NCI-H510A (cell line): ENCODE measurements at places on chromosomes 1 and 21.

- no peak for DNase-seq
These were observed 44.4 kb downstream of the RAP1GAP start for GRCh38 chr1:21624571-21625389.

- no peak for DNase-seq
These were observed 25.0 kb downstream of the RLF start for GRCh38 chr1:40185951-40186864.

DNA sequence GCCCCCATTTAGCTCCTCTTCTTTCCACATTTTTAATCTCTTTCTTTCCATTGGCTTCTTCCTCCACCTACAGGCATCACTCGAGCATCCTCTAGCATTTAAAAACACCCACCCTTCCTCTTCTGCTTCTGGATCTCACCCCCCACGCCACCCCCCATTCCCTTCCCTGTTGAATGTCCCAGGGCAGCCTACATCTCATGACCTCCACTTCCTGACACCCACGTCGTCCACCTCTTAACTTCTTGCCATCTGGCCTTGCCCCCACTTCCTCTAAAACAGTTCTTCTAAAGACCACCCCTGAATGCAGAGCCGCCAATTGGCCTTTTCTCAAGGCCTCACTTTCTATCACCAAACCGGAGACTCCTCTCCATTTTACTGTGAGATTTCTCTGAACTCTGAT, 6.1 kb upstream of the ETNK2 start:
- no peak for DNase-seq

DNA sequence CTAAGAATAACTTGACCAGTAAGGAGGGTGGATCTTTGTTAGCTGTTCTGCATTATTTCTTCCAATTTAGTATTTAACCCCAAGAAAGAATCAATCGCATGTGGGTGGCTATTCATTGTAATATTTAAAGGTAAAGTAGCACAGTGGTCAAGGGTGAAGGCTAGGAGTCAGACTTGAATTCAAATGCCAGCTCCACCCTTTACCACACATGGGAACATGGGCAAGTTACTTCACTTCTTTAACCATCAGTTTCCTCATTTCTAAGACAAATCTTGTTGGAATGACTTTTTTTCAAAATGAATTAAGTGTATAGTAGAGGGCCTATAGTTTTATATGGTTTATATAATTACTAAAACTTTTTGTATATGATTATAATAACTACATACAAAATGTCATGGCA, 71.3 kb upstream of the S1PR1 start:
- no peak for DNase-seq

- no peak for DNase-seq
These were observed 15.7 kb upstream of the LUZP1 start for GRCh38 chr1:23184212-23184934.

DNA sequence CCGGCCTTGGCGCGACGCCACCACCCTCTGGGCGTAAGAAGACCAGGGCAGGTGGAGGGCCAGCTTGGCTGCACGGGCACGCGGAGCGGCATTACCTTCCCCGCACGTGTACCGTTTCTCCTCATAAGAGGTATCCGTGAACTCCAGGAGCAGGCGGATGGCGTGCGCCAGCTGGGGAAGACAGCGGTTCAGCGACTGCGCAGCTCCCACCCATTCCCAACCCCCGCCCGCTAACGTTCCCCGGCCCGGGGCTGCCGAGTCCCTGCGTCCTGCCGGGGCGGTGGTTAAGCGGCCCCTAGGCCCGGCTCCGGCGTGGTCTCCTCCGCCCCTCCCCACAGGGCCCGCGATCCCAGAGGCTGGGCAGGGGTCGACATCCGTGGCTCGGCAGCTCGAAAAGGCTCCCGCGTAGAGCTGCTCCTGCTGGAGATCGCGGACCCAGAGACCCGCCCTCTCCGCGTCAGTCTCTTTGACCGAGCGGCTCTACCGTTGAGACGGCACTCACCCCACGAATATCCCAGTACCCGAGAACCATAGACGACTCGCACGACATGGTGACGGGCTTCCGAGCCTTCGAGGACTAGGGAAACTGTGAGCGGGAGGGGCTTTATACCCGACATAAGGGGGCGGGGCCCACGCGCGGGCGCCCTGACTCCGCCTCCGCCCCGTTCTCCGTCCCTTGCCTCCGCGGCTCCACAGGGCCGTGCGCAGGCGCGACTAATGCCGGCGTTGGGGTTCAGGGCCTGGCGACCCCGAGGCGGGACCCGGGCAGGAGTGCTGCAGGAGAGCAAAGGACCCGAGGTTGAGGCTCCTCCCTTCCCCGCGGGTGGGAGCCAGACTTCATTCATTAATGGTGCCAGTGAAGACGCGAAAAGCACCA, 862 bp downstream of the GSTM3 start:
- peak; percentile 44 for DNase-seq

DNA sequence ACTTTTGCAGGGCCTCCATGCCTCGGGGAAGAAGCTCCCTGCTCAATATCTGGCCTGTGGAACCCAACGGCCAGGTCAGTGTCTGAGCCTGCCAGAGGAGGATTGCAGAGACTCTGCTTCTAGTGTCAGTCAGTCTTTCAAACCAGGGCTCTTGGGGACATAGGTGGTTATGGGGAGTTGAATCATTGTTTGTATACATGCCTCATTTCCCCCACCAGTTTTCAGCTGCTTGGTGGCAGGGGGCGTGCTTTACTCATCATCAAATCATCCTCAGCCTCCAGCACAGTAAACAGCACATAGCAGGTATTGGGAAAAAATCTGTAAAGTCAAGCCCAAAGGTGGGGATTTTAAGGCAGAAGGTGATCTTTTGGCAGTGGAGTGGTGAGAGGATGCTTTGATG, 17.4 kb upstream of the FAM89A start:
- no peak for DNase-seq

DNA sequence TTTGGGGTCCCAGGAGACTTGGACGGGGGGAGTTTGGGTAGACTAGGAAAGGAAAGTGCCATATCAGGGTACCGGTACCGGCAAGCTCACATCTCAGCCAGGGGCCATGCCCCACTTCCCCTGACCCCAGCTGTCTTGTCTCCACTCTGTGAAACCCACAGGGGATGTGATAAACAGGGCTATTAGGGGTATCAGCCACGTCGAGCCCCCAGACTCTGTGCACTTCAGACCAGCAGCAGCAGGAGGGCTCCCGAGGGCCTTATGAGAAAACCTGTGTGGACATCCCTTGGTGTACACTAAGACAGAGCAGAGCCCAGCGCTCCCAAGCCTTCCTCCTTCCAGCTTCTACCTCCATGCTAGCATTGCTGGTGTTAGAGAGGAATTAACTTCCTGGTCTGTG, 46.3 kb downstream of the TNNT2 start:
- no peak for DNase-seq

GRCh38 chr1:209051570-209051969, 531.9 kb upstream of the CAMK1G start:
- DNase-seq, result no peak

- no peak for DNase-seq
These were observed 5.7 kb upstream of the CPLANE2 start for GRCh38 chr1:16242556-16243214.

GRCh38 chr1:221565711-221566110, 176.2 kb downstream of the DUSP10 start:
- DNase-seq, result no peak

DNA sequence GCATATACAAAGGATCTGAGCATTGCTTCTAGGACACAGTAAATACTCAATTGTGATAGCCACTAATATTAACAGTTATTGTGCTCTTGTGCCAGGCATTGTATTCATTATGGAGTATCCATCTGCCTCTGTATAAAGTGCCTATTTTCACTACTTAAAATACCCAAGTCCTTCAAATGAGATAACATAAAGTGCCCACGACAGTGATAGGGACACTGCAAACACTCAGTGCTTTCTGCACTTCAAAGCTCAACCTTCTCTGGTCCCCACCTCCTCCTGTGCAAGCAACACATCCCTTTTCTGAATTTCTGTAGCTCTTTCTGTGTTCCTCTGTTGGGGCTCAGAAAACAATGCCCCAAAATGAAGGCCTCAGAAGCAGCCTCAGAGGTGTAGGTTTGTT, 6.6 kb upstream of the DDAH1 start:
- DNase-seq, result no peak

- no peak for DNase-seq
These were observed 12.4 kb upstream of the EDARADD start for GRCh38 chr1:236381565-236382158.

DNA sequence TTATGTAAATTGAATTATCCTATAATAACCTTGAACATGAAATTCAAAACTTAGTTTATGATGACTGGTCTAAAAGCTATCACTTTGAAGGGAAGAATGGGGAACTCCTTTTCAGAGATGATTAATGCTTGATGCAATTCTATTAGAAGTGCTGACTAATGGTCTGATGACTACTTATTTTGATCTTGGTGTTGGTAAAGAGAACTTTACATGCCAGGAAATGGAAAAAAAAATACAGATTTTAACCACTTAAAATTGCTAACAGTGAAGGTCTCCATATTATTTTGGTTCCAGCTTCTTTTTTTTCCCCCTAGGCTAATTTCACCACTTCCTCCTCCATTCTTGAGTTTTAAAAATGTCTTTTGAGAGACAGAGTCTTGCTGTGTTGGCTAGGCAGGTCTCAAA, 22.9 kb downstream of the S1PR1 start:
- DNase-seq, result no peak

- DNase-seq, result no peak
These were observed 1795.5 kb downstream of the MRPL39 start for GRCh38 chr21:23811805-23812204.

DNA sequence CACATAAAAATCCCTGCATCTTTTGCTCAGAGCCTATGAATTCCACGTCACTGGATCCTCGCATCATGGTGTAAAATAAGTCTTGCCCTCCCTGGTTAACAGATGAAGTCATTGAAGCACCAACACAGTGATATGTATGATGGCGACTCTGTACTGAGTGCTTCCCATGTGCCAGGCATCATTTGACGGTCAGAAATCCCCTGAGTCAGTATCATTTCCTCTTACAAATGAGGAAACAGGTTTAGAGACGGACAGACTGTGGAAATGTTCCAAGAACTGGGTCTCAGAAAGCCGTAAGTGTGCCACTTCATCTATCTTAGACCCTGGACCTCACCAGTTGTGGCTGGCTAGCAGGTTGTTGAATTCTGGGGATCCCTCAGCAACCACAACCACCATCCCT, 5.1 kb upstream of the OLFML2B start:
- no peak for DNase-seq

DNA sequence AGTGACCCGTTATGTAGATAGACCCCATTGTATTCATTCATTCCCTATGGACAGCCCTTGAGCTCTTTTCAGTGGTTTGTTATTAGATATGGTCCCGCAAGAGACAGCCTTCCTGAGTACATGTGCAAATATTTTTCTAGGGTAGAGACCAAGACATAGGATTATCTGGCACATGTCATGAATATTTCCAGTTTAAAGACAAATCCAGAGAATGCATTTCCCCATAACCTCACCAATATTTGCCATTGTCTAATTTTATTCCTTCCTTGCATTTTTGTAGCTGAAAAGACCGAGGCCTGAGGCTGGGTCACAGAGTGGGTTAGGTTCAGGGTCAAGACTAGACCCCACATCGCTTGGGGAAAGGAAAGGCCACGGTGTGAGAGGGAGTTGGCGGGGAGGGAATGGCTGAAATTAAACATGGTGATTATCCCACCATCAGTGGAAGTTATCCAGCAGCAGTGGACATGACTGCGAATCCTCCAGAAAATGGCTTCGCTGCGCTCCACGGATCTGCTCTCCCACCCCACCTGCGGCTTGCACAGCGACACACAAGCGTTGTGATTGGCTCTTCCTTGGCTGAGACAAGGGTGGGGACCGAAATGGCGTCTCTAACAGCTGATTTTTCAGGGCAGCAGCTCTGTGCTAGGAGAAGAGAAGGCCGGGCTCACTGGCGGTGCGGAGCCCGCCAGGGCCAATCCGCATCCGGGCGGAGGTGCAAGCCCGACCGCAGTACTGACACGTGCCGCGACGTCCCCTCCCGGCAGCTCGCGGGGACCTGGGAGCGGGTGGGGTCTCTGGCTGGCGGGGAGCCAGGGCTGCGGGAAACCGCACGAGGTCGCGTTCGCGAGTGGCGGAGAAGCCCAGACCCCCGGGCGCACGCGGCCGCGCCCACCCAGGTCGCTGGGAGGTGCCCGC, 16.1 kb upstream of the STMN1 start:
- peak; percentile 69 for DNase-seq

DNA sequence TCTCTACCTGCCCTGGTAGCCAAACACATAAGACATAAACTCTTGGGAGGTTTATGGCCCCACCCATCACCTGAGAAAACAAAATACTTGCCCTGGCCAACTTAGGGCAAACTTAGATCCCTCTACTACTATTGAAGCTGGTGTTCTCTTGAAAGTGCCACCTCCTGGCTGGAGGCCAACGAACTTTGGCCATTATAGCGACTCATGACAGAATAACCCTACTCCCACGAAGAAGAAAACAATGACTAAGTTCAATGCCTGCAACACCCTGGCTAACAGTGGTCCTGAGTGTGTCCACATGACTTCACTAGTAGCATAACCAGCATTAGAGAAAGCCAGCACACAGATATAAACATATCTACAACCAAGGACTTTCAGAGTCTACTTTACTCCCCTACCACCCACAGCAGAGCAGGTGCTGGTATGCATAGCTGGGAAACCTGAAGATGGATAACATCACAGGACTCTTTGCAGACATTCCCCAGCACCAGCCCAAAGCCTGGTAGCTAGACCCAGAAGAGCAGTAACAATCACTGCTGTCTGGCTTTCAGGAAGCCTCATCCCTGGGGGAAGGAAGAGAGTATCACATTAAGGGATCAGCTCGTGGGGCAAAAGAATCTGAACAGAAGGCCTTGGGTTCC, 81.0 kb downstream of the SLC30A10 start:
- DNase-seq, result no peak

DNA sequence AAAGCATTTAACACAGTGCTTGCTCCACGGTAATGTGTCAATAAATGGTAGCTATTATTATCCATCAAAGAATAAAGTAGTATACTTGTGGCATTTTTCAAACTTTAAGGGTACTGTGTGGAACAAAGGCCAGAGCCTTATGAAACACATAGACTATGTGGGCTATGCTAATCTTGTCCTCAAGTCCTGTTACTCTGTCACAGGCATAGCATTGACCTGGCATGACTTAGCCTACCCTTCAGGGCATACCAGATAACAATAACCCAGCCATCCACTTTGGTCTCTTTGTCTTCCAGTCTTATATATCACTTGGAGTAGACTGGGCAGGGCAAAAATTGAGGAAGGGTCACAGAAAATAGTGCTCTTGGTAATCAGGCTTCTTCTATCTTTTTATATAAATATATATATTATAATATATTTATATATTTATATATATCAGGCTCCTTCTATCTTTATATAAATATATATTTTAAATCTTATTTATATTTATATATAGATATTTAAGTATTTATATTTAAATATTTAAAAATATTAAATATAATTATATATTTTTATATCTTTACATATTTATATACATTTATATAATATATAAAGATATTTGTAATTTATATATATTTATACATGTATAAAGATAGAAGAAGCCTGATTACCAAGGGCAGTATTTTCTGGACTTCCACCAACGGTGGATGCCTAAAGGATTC, 66.1 kb upstream of the CNN3 start:
- no peak for DNase-seq

- no peak for DNase-seq
These were observed 35.7 kb upstream of the SUCO start for GRCh38 chr1:172497230-172497629.
